Upper lobe of left lung (tissue), 6 donors: ENCODE measurements at places on chromosomes 2 and 18. TPM values are rescaled to one million over a fixed set of nuclear protein-coding genes. Genes with fewer than 3 reads are reported as not detected.
A peak's percentile ranks its signal among the peaks of the same experiment; 100 is the strongest.

DNA sequence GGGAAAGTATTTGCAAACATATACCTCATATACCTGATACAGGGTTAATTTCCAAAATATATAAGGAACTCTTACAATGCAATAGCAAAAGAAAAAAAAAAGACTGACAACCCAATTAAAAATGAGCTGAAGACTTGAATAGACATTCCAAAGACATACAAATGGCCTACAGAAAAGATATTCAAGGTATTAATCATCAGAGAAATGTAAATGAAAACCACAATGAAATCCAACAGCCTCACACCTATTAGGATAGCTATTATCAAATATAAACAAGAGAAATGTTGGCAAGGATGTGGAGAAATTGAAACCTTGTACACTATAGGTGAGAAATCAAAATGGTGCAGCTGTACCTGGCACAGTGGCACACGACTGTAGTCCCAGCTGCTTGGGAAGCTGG, 25.7 kb downstream of the NR4A2 start:
- H3K4me3 ChIP-seq: no peak overlapping the region
- no peaks in the 10 kb centered on the region for H3K4me1 ChIP-seq
- no peak for DNase-seq
- H3K36me3 ChIP-seq: no peaks in the 10 kb centered on the region
- H3K27me3 ChIP-seq: no peaks in the 10 kb centered on the region

ANKRD53 gene
- 0.98 TPM for total RNA-seq

DNA sequence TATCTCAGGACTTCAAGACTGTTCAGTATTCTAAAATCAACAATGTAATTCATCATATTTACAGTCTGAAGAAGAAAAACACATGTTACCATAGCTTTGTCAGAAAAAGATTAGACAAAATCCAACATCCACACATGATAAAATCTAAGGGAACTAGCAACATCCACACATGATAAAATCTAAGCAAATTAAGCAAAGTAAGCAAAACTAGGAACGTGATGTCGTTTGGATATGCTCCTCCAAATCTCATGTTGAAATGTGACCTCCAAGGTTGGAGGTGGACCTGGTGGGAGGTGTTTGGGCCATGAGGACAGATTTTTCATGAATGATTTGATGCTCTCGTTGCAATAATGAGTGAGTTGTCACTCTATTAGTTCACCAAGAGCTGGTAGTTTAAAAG, 717.3 kb upstream of the HS6ST1 start:
- no peak overlapping the region for H3K27ac ChIP-seq
- no peak for DNase-seq
- no peaks in the 10 kb centered on the region for H3K27me3 ChIP-seq
- H3K4me3 ChIP-seq: no peak overlapping the region
- no peaks in the 10 kb centered on the region for H3K4me1 ChIP-seq

- H3K27ac ChIP-seq: no peak overlapping the region
- H3K27me3 ChIP-seq: no peaks in the 10 kb centered on the region
- H3K4me1 ChIP-seq: peaks cover 10% of the 10 kb centered on the region
- no peak overlapping the region for H3K4me3 ChIP-seq
- no peak for DNase-seq
- H3K36me3 ChIP-seq: no peaks in the 10 kb centered on the region
Measured at GRCh38 chr18:62332431-62332830, 7.3 kb downstream of the TNFRSF11A start.

DNA sequence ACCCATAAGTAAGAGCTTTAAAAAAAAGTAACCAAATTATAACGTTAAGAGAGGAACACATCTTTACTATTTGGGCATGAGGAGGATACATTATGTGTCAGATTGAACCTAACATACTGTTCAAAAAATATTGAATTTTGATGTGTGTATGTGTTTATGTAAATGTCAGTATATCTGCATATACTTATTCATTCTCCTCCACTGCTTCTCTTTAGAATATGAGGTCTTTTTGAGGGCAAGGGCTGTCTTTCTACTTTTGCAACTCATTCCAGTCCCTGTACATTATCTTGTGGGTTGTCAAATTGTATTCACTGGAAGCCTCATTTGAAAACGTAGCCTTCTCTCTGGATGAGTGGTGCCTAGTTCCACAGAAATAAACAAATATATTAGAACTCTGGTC, 509.4 kb upstream of the HNMT start:
- H3K27me3 ChIP-seq: no peaks in the 10 kb centered on the region
- H3K27ac ChIP-seq: no peak overlapping the region
- no peak for DNase-seq
- H3K4me1 ChIP-seq: no peaks in the 10 kb centered on the region
- H3K36me3 ChIP-seq: no peaks in the 10 kb centered on the region

GRCh38 chr2:149873936-149874335, 286.4 kb upstream of the MMADHC start:
- no peaks in the 10 kb centered on the region for H3K4me1 ChIP-seq
- no peaks in the 10 kb centered on the region for H3K27me3 ChIP-seq
- H3K27ac ChIP-seq: no peak overlapping the region
- no peaks in the 10 kb centered on the region for H3K36me3 ChIP-seq
- no peak overlapping the region for H3K4me3 ChIP-seq
- no peak for DNase-seq

DNA sequence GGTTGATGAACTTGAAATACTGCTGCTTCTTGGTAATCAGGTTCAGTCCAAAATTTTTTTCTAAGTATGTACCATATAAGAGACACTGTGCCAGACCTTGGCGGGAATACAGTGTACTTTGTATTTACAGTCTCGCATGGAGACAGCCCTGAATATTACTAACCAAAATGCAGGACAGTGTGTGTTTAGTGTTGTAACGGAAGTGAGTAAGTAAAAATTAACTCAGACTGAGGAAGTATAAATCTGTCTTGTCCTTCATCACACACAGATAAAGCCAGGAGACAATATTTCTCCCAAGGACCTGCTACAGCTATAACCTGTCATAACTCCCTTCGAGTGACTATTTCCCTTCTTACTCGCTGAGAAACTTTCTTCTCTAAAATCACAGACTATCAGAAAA, 76.9 kb downstream of the ACTR3 start:
- peaks cover 18% of the 10 kb centered on the region for H3K4me1 ChIP-seq
- no peaks in the 10 kb centered on the region for H3K27me3 ChIP-seq
- DNase-seq: no peak
- H3K27ac ChIP-seq: no peak overlapping the region

DNA sequence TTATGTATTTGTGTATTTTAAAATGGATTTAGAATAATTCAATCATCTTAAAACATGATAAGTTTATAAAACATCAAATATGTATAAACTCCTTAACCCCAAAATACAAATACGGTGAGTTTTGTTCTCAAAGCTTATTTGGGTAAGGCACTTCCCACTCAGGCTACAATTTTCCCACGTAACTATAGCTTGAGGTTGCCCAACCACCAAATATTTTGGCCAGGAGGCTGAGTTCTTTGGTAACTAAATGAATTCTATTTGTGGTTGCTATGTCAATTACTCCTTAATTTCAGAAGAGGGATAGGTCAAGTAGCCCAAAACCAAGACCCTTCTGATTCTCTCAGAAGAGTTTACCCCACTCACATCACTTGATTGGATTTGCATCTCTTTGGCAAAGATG, 70.4 kb downstream of the MYL12B start:
- H3K4me1 ChIP-seq: no peaks in the 10 kb centered on the region
- no peaks in the 10 kb centered on the region for H3K36me3 ChIP-seq
- H3K4me3 ChIP-seq: no peak overlapping the region
- no peaks in the 10 kb centered on the region for H3K27me3 ChIP-seq

- no peaks in the 10 kb centered on the region for H3K36me3 ChIP-seq
- DNase-seq: no peak
- no peaks in the 10 kb centered on the region for H3K27me3 ChIP-seq
- H3K27ac ChIP-seq: no peak overlapping the region
- H3K4me3 ChIP-seq: no peak overlapping the region
- peaks cover 4% of the 10 kb centered on the region for H3K4me1 ChIP-seq
Measured at GRCh38 chr2:144712550-144712940, 192.6 kb upstream of the ZEB2 start.

GRCh38 chr2:233838251-233838650, 16.1 kb downstream of the HJURP start:
- H3K36me3 ChIP-seq: no peaks in the 10 kb centered on the region
- H3K4me1 ChIP-seq: no peaks in the 10 kb centered on the region
- H3K27ac ChIP-seq: no peak overlapping the region
- no peaks in the 10 kb centered on the region for H3K27me3 ChIP-seq
- no peak for DNase-seq

GRCh38 chr2:112159454-112159921, 21.3 kb downstream of the FBLN7 start:
- H3K4me1 ChIP-seq: peaks cover 4% of the 10 kb centered on the region
- no peak overlapping the region for H3K4me3 ChIP-seq
- H3K27ac ChIP-seq: no peak overlapping the region
- no peaks in the 10 kb centered on the region for H3K27me3 ChIP-seq

DNA sequence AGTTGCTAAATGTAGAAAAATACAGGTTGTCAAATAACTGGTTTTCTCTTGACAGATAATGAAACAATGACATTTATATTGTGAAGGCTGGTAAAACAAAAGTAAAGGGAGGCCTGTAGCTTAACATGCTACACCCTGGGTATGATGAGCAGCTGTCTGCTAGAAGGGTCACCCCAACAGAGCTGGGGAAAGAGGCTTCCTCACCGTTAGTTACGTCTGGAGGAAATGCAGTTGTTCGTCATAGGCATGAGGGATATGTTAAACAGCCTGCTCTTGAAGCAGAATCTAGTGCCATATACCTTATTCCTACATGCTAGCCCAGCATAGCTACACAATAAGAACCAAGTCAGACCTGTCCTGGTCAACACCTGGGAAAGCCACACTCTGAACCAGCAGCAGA, 49.9 kb downstream of the LPIN2 start:
- H3K27ac ChIP-seq: no peak overlapping the region
- no peaks in the 10 kb centered on the region for H3K27me3 ChIP-seq
- H3K4me3 ChIP-seq: no peak overlapping the region
- no peak for DNase-seq
- H3K36me3 ChIP-seq: no peaks in the 10 kb centered on the region

DNA sequence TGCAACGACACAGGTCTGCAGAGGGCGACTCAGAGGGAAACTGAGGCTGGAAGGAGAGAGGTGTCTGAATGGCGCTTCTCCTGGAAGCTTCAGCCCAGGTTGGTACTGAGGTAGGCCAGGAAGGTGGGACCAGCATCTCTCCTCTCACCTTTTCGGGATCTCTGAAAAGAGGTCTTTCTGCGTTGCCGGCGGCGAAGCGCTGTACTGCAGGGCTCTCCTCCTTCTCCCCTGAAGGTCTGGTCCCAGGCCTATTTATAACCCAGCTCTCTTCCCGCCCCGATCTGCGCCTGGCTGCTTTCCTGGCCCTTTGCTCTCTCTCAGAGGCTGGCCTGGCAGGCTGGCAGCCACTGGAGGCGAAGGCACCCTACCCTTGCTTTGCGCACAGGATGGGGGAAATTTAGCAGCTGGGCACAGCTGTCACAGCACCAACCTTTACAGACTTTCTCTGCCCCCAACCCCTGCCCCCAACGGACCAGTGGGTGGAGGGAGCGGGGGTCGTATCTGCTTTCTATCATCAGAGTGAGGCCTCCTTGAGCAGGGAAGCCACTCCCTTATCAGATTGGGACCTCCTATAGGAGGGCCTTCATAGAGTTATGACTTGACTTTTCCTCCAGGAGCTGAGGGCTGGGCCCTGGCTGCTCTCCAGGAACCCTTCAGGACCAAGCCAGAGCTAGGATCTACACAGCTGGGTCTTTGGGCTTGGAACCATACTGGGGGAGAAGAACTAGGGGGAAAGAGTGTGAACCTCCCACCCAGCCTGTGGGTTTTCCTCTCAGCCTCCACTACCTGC, 1.1 kb downstream of the DYSF start:
- peaks cover 29% of the 10 kb centered on the region for H3K4me1 ChIP-seq
- peak overlapping the region; percentile 72 for H3K27ac ChIP-seq
- DNase-seq: no peak

REG3G gene
- 0.61 TPM for total RNA-seq

SLC9A2 gene
- 1.1 TPM for total RNA-seq

DNA sequence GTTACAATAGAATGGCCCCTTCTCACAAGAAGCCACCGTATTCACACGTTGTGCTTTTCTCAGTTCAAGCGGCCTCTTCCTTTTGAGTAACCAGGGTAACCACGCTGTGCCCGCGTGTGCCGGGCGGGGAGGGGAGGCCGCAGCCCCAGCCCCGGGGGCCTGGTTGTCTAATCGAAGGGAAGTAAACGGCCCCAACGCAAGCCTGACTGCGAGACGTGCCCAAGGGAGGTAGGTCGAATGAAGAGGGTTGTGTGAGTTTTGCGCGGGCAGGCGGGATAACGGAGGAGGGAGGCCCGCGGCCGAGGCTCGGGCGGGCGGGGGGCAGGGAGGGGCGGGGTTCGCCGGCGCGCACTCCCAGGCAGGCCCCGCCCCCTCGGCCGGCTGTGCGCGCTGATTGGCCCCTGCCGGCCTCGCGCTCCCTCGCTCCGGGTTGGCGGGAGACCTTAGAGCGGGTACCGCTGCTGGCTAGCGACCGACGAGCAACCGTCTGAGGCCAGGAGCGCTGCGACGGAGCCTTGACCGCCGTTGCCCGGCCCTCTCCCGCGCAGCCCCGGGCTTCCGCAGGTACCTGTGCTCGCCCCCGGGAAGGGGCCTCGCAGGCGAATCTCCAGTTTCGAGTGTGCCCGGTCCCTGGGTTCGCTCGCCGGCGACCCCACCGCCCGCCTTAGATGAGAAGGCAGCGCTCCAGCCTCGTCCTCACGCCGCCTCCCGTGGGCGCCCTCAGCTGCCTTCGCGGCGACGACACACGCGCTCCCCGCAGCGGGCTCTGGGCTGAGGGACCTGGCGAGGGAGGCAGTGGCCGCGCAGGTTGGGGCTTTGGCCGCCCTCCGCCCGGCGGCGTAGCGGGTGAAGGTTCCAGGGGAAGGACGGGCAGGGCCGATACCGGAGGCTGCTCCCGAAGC, at the start of gene SPDYA:
TSS of gene SPDYA (plus strand) at position 451 of the 902 bp plus-strand sequence. CDS start 5,181 bp downstream, outside the sequence.
- H3K36me3 ChIP-seq: no peaks in the 10 kb centered on the region
- H3K4me1 ChIP-seq: peaks cover 18% of the 10 kb centered on the region
- peak; percentile 81 for DNase-seq
- H3K27ac ChIP-seq: no peak within 1 kb of the TSS

DNA sequence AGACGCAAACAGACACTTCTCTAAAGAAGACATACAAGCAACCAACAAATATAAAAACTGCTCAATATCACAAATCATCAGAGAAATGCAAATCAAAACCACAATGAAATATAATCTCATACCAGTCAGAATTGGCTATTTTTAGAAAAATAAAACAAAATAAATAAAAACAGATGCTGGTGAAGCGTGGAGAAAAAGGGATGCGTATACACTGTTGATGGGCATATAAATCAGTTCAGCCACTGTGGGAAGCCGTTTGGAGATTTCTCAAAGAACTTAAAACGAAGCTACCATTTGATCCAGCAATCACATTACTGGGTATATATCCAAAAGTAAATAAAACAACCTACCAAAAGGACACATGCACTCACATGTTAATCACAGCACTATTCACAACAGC, 206.2 kb downstream of the HNMT start:
- H3K27me3 ChIP-seq: no peaks in the 10 kb centered on the region
- DNase-seq: no peak
- H3K4me1 ChIP-seq: no peaks in the 10 kb centered on the region

CTAGE1 gene
- total RNA-seq: not detected

DNA sequence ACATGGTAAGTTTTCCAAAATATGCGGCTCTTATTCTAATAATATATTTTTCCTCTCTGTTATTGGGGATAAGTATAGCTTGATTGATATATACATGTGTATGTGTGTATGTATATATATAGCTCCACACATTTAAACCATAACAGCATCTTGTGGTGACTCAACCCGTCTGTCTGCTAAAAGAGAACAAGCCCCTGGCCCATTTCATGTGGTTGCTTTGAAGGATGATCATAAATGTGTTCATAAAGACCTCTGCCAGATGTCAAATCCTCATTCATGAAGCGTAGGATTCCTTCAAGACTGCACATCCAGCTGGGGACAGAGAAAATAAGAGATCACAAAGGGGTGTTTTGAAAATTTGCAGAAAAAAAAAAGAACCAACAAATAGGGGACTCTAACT, 79.3 kb downstream of the RHOB start:
- DNase-seq: no peak
- H3K36me3 ChIP-seq: no peaks in the 10 kb centered on the region
- H3K27ac ChIP-seq: no peak overlapping the region
